Lung microvascular endothelial cell (primary cell): ENCODE measurements at places on chromosomes 12 and 14.

- DNase-seq: no peak
Measured at GRCh38 chr14:23704890-23705289, 68.7 kb downstream of the DHRS2 start.

DNA sequence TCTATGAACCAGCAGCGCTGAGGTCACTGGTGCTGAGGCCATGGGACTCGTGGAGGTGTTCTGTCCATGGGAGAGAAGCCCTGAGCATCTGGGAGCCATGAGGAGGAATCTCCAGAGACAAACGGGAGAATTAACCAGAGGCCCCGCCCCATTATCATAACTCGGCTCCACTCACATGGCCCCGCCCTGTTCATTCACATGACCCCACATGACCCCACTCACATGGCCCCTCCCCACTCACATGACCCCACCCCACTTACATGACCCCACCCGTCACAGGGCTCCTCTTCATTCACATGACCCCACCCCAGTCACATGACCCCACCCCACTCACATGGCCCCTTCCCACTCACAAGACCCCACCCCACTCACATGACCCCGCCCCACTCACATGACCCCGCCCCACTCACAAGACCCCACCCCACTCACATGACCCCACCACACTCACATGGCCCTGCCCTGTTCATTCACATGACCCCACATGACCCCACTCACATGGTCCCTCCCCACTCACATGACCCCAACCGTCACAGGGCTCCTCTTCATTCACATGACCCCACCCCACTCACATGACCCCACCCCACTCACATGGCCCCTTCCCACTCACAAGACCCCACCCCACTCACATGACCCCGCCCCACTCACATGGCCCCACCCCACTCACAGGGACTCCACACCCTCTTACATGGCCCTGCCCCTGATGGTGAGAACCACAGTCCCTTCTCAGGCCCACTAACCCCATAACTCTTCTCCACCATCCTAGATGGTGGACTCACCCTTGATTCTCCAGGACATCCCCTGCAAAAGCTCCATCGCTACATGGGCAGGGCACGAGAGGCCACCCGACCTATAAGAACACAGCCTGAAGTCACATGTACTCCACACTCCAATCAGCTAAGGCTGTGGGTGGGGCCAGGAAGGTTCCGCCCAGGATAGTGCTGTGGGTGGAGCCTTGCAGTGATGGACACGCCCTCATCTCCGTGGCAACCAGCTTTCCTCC is 151.1 kb upstream of the SFSWAP start:
- no peak for DNase-seq

DNA sequence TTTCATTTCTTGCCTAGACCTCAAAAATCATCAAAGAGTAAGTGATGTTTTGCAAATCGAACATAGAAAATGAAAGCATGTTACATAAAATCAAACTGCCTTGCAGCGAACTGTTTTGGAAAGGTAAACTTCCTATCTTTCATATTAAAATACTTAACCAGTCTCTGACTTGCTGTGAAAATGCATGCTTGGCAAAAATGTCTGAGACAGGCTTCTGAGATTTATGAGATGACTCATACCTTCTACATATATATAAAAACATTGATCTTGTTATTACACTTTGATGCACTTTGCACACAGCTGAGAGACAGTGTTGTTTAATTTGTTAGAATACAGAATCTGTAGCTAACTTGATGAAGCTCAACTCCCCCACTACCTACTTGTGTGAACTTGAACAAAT is 179.1 kb downstream of the KITLG start:
- no peak for DNase-seq

DNA sequence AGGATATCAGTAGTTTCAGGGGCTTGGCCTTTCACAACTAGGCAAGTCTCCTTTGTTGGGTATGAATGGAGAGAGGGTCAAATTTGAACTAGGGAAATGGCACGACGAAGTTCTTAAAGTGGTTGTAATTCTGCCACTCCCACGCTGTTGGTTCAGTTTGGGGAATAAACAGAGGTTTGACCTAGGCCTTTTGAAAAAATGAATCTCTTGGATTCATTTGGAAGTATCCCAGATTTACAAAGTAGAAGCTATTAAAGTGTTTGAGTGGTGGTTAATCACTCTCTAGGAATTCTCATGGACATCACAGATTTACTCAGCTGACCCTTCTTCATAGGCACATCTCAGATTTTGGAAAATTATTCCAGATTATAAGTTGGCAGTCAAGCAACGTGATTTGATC is 14.8 kb downstream of the BATF start:
- DNase-seq: no peak

- DNase-seq: no peak
Measured at GRCh38 chr14:68364792-68365192, 428.1 kb downstream of the ZFP36L1 start.

GRCh38 chr12:13203034-13203922 is 6.8 kb downstream of the EMP1 start:
- DNase-seq: peak; percentile 68

DNA sequence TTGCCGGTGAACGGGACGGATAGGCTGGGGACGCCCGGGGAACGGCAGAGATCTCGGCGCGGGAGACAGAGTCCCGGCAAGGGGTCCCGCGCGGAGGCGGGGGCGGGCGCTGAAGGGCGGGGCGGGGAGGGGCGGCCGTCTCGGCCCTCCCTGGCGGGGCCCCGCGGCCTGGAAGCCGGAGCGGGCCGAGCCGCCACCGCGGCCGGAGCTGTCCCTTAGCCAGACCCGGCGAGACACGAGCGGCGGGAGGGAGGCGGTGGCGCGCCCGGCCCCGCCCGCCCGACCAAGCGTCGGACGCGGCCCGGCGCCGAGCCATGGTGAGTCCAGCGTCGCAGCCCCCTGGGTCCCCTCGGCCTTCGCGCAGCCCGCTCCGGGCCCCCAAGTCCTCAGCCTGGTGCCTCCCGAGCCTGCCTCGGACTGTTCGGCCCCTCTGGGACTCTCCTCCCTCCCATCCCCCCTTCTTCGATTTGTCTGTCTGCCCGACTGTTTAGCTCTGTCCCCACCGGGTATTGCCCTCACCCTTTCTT is at the start of gene ARHGEF40:
Gene ARHGEF40 (plus strand): TSS at position 222 of the 527 bp plus-strand sequence. CDS start 93 bp downstream, at position 315.
- peak; percentile 43 for DNase-seq

- peak; percentile 68 for DNase-seq
Measured at GRCh38 chr14:99995700-99996356, 69.4 kb upstream of the EVL start.

DNA sequence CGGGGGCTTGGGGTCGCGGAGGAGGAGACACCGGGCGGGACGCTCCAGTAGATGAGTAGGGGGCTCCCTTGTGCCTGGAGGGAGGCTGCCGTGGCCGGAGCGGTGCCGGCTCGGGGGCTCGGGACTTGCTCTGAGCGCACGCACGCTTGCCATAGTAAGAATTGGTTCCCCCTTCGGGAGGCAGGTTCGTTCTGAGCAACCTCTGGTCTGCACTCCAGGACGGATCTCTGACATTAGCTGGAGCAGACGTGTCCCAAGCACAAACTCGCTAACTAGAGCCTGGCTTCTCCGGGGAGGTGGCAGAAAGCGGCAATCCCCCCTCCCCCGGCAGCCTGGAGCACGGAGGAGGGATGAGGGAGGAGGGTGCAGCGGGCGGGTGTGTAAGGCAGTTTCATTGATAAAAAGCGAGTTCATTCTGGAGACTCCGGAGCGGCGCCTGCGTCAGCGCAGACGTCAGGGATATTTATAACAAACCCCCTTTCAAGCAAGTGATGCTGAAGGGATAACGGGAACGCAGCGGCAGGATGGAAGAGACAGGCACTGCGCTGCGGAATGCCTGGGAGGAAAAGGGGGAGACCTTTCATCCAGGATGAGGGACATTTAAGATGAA is 630 bp downstream of the FOS start:
- DNase-seq: peak; percentile 74

DNA sequence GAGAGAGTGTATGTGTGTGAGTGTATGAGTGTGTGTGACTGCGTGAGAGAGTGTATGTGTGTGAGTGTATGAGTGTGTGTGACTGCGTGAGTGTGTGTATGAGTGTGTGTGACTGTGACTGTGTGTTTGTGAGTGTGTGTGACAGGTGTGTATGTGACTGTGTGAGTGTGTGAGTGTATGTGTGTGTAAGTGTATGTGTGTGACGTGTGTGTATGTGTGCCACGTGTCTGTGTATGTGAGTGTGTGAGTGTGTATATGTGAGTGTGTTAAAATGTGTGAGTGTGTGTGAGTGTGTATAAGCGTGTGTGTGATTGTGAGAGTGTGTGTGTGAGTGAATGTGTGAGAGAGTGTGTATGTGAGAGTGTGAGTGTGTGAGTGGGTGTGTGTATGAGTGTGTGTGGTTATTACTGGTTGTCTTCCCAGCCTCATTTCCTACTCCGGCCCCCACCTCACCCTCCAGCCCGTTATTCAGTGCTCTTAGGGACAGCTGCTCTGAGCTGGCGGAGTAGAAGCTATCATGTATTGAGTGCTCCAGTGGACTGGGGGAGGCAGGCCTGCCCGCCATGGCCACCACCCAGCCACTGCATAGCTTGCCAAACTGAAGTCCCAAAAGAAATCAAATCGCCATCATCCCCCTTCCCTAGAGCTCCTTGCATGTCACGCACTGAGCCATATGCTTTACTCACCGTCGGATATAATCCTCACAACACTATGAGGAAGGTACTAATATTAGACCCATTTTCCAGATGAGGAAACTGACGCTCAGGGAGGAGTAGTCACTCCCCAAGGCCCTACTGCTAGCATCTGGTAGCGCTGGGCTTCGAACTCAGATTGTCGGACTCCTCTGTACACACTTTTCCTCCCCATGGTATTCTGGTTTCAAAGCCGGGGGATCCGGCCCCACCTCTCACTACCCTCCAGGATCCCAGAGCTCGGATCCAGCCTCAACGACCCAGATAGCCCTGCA is 10.3 kb upstream of the MYL2 start:
- DNase-seq: no peak
